GM12865 (cell line): ENCODE measurements at places on chromosomes 1 and 21.

GRCh38 chr1:208604295-208604694 lies 360.1 kb upstream of the PLXNA2 start:
- DNase-seq: peak; percentile 78

- DNase-seq: no peak
These were observed 135.4 kb downstream of the PLXNA2 start for GRCh38 chr1:208108646-208109330.

DNA sequence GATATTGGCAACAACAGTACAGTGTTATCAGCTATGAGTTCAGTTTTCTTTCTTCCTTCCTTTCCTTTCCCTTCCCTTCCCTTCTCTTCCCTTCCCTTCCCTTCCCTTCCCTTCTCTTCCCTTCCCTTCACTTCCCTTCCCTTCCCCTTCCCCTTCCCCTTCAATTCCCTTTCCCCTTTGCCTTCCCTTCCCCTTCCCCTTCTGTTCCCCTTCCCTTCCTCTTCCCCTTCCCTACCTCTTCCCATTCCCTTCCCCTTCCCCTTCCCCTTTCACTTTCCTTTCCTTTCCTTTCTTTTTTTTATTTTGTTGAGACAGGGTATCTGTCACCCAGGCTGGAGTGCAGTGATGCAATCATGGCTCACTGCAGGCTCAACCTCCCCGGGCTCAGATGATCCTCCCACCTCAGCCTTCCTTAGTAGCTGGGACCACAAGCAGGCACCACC lies 72.3 kb upstream of the CAPZB start:
- DNase-seq: no peak

- no peak for DNase-seq
These were observed 36.4 kb downstream of the SLC35F3 start for GRCh38 chr1:233940908-233941307.

- DNase-seq: peak; percentile 4
These were observed 62.6 kb upstream of the CD1D start for GRCh38 chr1:158117854-158118704.

GRCh38 chr1:119893238-119893791 lies 3.0 kb downstream of the ADAM30 start:
- no peak for DNase-seq

DNA sequence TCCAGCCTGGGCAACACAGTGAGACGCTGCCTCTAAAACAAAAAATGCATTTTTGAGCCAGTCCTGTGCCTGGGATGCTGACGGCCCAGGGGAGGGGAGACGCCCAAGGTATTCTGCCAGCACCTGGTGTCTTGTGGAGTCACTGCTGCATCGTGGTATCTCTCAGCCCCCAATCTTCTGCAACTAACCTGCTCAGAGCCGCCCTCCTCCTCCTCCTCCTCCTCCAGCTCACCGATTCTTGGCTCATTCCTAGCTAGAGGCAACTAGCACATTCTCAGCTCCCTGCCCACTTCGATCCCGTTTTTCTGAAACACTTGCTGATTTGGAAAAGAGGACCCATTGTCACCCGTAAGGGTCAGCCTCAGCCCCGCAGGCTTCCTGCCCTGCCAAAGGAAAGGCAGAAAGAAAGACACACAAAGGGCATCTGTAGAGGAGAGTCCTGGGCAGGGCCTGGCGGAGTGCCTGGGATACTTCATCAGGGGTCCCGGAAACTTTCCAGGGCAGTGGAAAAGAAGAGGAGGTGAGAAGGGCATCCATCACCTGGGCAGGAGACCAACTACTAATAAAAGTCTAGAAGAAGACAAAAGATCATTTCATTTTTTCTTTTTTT lies 20.7 kb downstream of the GPR157 start:
- DNase-seq: no peak

- peak; percentile 85 for DNase-seq
These were observed 20.5 kb downstream of the PLA2G4A start for GRCh38 chr1:186849271-186849671.

GRCh38 chr1:203996126-203996525 lies 76.8 kb upstream of the SOX13 start:
- DNase-seq: no peak

DNA sequence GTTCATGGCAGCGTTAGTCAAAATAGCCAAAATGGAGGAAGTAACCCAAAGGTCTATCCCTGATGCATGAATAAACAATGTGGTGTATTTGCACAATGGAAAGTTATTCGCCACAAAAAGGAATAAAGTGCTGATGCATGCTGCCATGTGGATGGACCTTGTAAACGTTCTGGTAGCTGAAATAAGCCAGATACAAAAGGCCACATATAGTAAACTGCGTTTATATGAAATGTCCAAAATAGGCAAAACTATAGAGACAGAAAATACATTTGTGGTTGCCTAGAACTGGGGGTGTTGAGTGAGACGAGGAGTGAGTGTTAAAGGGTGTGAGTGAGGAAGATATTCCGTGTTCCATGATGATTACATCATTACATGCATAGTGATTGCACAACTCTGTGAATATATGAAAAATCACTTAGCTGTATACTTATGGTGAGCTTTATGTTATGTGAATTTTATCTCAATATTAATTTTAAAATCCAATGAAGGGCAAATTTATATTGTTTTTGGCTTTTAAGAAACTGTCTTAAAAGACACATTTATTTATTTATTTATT lies 321.3 kb downstream of the KIF26B start:
- DNase-seq: no peak

- DNase-seq: no peak
These were observed 467.8 kb downstream of the CAMTA1 start for GRCh38 chr1:7253118-7253480.

- peak; percentile 34 for DNase-seq
These were observed 7.4 kb upstream of the MPL start for GRCh38 chr1:43329995-43330751.

DNA sequence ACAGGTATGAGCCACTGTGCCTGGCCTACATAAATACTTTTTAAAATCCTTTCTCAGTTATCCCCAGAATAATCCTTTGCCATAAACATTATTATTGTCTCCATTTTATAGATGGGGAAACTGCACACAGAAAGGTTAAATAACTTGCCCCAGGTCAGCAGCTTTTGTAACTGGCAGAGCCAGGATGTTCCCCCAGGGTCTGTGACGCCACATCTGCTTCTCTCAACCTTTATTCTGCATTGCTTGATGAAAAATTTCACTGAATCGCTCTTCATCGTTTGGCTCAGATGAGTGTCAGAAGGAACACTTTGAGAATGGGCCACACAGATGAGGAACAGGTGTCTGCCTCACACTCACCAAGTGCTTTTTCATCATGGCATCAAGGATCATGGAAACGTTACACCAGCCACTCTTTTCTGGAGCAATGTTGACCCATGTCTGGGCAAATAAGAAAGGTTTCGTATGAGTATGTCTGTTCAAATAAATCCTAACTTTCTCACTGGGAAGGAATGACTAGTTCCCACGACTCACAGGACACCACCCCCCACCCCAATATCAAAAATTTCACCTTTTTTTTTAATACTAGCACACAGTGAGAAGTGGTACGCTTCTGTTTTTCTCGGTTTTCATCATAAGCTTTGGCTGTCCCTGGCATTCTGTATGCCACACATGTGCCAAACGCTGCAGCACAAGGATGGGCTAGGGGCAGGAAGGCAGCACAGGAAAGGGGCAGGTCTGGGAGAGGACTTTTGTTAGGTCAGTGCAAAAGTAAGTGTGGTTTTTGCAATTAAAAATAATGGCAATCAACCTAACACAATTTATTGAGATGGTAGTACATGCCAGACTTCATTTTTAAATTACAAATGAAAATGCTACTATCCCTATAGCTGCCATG lies 9.0 kb upstream of the PTGFRN start:
- DNase-seq: no peak

- DNase-seq: peak; percentile 22
These were observed at the start of gene RAB7B for GRCh38 chr1:206002871-206003801. Gene RAB7B, minus strand, starts transcription at chr1:206003395. Its CDS starts 9,260 bp downstream, at chr1:205994135.

DNA sequence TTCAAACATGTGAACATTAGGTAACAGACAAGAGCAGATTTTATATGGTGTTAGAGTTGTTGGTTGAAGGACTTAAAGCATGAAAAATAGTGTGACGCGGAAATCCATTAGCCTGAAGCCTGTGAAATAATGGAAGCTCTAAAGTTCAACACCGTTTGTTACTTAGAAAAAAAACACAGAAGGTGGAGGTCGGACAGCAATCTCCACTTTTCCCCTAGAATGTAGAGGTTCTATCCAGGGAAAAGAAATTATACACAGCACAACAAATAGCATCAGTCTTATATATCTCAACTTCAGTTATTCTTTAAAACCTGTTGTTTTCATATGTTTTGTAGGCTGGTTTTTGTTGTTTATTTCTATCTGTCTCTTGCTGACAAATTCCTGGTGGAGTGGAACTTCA lies 1.9 kb downstream of the RCAN3 start:
- DNase-seq: no peak

GRCh38 chr1:25711555-25712298 lies 88.3 kb upstream of the SELENON start:
- peak; percentile 30 for DNase-seq

DNA sequence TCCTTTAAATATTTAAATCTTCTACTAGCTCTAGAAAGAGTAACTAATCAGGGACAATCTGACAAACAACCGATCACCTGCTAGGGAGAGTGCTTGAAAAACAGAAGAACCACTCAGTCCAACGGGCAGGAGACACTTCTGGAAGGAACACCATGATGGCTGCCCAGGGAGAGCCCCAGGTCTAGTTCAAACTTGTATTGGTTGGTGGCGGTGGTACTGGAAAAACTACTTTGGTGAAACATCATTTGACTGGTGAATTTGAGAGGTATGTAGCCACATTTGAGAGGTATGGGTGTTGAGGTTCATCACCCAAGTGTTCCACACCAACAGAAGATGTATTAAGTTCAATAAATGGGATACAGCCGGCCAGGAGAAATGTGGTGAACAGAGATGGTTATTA lies 4.8 kb upstream of the WDR47 start:
- no peak for DNase-seq

- DNase-seq: no peak
These were observed 217.4 kb downstream of the FGGY start for GRCh38 chr1:59514061-59514909.

GRCh38 chr1:155966135-155966534 lies 12.2 kb downstream of the ARHGEF2 start:
- no peak for DNase-seq

GRCh38 chr1:1149416-1149815 lies 24.3 kb upstream of the TTLL10 start:
- DNase-seq: no peak

GRCh38 chr1:237199026-237199425 lies 157.0 kb downstream of the RYR2 start:
- peak; percentile 7 for DNase-seq

GRCh38 chr1:13781907-13782633 lies 82.1 kb downstream of the PRDM2 start:
- no peak for DNase-seq

GRCh38 chr1:108016451-108016920 lies 51.5 kb upstream of the VAV3 start:
- DNase-seq: peak; percentile 34
